Hematopoietic multipotent progenitor cell (in vitro differentiated cells): ENCODE measurements at places on chromosomes 7 and 10.
A peak's percentile ranks its signal among the peaks of the same experiment; 100 is the strongest.

DNA sequence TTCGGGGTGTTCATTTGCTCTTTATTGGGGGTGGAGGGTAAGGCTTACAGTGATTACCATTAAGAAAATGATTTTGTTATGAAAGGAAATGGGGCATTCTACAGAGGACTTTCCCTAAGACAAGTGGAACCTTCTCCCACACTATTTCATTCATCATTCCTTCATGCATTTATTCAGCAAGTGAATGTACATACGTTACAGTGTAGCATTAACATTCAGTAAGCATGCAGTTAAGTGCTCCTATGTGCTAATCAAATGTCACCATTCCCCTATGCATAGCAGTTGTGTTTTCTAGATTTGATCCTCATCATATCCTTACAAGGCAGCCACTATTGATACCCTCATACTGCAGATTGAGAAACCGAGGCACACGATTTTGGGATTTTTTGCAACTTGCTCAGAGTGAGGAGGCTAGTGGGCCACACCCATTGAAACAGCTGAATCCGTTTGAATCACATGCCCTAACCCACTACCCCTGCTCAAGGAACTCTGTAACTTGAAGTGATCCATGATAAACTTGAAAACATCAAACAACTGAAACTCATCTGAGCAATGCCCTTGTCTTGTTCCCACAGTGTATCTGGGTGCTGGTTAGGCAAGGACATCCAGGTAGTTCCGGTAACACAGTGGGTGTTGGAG, 16.7 kb downstream of the INSYN2A start:
- no peak for DNase-seq

DNA sequence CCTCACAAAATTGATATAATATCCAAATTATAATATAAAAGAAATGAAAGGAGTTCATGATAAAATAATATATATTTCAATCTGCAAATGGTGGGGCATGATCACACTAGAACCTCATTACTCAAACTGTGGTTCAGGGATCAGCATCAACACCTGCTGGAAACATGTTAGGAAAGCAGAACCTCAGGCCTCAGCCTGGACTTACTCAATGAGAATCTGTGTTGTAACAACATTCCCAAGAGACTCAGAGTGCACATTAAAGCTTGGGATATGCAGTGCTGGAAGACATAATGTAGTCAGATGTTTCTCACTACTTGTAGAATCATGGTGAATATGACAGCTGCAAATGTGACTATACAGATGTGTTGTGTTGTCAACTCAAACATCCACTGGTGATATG, 81.7 kb upstream of the ITPRID1 start:
- no peak for DNase-seq

- no peak for DNase-seq
These were observed 103.9 kb downstream of the CUBN start for GRCh38 chr10:17025444-17026295.

DNA sequence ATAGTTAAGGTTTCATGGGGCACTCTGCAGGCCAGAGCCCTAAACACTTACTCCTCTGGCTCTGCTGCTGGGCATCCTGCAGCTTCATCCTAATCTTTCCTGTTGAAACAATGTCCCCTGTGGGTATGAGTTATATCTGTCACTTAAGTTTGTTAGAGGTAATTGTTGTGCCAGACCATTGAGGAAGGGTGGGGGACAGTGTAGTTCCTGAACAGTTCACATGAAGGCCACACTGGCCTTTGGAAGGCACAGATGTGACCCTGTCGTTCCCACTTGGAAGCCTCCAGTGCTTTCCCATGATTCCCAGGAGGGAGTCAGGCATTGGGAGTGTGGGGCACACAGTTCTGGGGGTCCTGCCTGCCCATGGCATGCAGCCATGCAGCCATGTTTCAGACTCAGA, 65.3 kb downstream of the WDFY4 start:
- no peak for DNase-seq

- no peak for DNase-seq
These were observed 11.1 kb downstream of the STAM start for GRCh38 chr10:17655009-17655408.

DNA sequence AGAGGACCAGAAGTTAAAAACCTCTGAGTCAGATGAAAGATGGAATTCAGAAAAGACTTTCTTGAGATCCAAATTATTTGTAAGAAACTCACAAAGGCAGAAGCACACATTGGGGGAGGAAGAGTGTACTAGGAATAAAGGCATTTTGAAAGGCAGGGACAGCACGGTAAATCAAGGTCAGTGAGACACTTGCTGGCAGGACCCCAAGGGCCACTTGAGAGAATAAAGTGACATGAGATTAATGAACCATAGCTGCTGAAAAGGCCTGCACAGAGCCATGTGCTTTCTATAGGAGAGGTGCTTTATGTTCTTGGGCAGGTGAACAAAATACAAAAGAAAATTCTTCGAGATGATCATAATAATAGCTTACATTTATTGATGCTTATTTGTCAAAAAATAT, 929.9 kb upstream of the MBL2 start:
- DNase-seq, result no peak

DNA sequence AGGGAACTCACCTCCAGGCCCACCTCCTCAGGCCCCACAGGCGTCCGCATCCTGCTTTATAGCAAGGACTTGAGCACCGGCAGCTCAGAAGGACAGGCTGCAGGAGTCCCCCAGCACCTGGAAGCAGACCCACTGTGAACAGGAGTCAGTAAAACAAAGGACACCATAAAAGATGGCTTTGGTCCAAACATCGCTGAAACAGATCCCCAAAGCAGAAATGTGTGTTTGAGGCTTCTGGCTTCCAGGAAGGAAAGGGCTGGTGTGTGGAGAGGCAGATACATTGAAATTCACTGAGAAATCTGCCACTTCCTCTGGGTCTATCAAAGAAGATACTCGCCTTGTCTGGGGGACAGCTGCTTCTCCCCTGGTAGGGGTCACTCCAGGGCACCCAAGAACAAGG, 286.2 kb downstream of the PLXNA4 start:
- DNase-seq, result no peak

GRCh38 chr10:124590216-124591122, 128.8 kb downstream of the LHPP start:
- no peak for DNase-seq

DNA sequence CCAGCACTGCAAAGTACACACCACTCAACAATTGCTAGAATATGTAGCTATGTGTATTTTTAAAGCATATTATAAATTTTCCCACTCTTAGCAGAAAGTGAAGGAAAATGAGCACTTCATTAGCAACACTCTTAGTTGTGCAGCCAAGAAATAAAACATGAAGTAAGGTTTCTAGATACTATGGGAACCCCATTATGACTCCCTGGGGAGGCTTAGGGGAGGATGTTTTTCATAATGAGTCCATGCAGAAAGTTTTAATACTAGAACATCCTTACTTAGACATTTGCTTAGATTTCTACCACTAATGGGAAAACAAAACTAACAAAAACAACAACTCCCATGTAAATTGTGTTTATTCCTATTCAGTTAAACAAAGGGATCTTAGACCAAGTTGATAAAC, 148.4 kb upstream of the HDAC9 start:
- no peak for DNase-seq

DNA sequence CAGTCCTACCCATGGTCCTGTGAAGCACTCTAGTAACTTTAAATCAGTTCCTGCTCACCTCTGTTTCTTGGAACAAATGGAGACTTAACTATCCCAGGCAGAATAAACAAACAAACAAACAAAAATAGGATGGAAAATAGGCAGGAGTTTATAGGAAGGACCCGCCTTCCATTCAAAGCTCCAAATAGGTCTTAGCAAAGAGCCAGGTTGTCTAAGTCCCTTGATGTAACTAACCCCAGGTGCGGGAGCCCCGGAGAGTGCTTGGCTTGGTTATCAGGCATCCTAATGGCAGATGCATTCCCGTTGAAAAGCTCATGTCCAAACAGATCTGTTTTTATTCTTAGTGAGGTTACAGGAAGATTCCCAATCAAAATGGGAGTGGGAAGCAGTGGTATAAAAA, 2.2 kb downstream of the IFIT2 start:
- DNase-seq, result no peak

- no peak for DNase-seq
These were observed 370.1 kb downstream of the PRPF18 start for GRCh38 chr10:13956826-13957225.

DNA sequence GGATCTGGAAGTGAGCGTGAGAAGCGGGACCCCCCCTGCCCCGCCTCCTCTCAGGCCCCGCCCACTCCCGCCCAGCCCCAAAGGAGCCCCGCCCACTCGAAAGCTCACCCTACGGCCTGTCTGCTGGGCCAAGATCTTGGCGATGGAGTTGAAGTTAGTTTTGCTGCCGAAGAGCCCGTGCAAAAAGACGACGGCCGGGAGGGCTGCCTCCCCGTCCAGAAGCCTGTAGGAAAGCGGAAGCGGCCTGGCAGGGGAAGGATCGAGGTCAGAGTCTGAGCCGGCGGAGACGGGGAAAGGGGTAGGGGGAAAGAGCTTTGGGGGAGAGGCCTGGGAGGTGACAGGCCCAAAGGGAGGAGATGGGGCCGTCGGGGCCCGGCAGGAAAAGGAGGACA, 386 bp downstream of the ABHD11 start:
- no peak for DNase-seq

DNA sequence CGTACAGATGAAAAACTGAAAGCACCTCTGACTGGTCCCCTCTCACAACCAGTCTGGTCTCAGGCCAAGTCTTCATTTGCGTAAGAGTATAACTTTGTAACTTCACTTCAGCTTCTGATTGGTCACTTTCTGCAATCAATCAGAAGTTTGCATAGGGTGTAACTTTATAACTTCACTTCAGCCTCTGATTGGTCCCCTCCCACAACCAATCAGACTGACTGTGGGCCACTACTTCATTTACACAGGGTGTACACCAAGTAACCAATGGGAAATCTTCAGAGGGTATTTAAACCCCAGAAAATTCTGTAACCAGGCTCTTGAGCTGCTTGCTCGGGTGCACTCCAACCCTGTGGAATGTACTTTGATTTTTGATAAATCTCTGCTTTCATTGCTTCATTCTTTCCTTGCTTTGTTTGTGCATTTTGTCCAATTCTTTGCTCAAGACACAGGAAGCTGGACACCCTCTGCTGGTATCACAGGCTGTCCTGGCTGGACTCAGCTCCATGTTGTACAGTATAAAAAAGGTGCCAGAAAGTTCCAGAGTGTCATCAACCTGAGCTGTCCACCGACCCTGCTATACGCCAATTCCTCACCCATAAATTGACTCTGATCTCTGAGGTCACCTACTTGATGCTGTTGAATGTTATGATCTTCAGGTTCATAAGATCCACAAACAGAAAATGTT, 74.5 kb downstream of the COBL start:
- DNase-seq, result no peak

GRCh38 chr7:99219185-99219767, 11.4 kb upstream of the KPNA7 start:
- DNase-seq, result no peak

- no peak for DNase-seq
These were observed 4.8 kb downstream of the SH3PXD2A start for GRCh38 chr10:103850572-103850895.

- no peak for DNase-seq
These were observed 135.2 kb upstream of the PODXL start for GRCh38 chr7:131691454-131692130.

DNA sequence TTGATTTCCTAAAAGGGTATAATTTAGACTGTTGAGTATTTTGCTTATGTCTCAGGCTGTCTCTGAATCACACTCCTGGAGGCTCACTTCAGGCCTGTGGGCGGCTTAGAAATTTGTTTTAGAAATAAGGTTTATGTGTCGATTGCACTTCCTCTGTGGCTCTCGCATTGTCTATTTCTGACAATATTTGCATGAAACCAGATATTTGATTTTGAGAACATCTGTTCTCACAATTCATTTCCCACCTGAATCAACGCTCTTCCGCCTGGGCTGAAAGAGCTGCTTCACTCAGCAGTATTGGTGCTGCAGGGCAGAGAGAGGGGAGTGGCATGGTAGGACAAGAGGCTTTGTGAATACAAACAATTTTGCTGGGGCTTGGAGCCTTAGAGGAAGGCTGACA, 262.0 kb downstream of the ADRA2A start:
- DNase-seq, result no peak

GRCh38 chr7:102073931-102074880, 212.5 kb upstream of the SH2B2 start:
- DNase-seq, result no peak

DNA sequence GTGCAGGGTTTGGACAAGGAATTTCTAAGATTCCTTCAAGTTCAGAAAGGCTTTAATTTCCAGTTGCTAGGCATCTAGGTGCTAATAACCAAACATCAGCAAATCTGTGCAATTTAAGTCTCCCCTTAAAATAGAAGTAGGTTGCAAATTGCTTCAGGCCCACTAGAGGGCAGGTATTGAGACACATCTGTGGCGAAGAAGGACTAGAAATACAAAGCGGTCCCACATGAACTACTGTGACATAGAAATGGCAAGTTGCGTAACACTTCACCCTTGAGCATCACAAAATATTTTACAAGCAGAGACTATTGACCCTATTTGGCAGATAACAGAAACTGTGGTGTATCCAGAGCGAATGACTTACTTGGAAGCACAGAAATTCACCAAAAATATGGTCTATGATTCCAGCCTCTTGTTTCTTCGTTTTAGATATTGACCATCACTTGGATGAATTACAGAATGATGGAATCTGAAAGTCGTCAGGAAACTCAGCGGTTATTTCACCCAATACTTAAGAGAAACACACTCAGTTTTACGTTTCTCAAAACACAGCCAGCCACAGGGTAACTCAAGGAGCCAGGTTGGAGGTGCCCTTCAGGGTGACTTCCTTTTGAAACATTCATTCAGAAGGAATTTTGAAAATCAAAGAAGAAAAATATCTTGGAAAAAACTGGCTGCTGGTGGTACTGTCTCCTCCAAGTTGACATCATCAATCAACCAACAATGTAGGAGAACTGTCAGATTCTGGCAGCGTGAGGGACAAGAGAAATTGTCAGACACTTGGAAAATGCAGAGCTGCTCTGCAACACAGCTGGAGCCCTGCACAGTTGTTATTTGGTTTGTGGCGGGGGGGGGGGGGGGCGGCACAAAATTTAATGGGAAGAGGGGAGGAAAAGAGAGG, 256.3 kb upstream of the MINDY3 start:
- peak; percentile 10 for DNase-seq

- no peak for DNase-seq
These were observed 199.1 kb upstream of the NRP1 start for GRCh38 chr10:33533612-33534011.

- DNase-seq, result no peak
These were observed 221.5 kb upstream of the FOXK1 start for GRCh38 chr7:4460597-4460996.

DNA sequence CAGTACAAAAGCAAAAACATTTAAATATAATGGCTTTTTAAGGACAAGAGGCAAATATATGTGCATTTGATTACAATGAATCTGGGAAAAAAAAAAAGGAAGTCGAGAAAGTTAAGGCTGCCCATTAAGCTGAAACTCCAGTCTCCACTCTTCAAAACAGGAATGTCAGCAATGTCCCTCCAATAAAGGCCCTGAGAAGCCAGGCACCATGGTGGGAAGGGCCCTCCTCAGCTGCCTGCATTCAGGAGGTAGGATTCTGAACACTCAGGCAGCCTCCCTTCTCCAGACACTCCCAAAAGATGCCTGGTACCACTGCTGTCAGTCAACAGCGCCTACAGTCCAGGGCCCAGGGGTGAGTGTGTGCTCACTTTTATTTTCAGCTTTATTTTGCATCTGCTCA, 121.3 kb upstream of the MGMT start:
- DNase-seq, result no peak
